ENCODE measurements at places on chromosomes 2 and 18. TPM values are rescaled to one million over a fixed set of nuclear protein-coding genes. Genes with fewer than 3 reads are reported as not detected.

DNA sequence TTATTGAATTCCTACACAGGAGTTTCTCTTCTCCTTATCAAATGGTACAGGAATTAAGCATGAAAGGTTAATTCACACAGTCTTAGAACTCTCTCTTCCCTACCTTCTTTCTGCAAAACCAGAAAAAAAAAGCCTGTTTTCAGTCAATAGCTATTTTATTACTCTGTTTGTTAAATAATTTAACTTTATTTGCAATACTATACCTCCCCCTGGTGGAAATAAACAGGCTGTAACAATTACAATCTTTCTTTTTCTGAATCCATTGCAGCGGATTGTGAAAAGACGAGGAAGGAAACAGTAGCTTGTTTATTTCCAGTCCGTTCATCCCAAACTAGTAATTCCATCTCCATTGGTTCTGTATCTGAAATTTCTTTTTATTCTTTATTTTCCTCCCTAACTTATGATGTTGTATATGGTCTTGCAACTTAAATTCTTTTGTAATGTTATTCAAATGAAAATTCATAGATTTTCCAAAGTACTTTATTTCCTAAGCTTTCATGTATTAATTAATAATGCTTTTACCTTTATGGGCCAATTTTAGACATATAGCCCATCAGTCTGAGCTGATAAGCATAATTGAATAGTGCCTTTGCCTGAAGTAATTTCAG lies 165.2 kb downstream of the SH3BP4 start:
- peak; percentile 59 for DNase-seq

DNA sequence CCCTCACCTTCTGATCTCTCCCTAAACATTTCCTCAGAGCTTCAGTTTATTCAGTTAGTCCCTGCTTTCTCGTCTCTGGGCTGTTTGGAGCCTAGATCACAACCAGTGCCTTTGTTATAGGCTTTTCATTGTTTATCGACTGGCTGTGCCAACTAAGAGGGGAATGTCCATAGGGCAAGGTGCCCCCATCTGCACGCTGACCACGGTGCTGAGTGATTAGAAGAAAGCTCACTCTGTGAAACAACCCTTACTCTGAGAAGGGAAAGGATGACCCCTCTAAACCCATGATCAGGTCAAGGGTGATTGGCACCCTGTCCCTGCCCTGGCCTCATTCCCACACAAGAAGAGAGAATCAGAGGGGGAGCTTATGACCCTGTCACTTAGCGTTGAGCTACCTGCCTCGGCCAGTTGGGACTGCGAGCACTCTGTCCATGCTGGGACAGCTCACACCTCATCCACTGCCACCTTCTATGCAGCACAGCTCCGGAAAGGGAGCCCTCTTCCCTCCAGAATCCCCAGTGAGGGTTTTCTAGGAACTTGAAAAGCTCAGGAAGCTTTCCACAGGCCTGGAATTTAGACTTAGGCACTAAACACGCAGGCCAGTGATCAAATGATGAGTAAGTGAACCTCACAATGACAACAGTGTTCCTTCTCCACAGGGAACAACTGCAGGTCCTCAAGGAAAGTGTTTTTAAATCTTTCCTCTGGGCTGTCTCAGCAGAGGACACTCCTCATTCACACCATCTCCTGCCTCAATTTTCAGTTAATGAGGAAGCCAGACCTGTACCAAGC lies 2.3 kb upstream of the ACTG2 start:
- DNase-seq: no peak

- no peak for DNase-seq
These were observed 17.1 kb downstream of the PKP4 start for GRCh38 chr2:158473719-158474392.

DNA sequence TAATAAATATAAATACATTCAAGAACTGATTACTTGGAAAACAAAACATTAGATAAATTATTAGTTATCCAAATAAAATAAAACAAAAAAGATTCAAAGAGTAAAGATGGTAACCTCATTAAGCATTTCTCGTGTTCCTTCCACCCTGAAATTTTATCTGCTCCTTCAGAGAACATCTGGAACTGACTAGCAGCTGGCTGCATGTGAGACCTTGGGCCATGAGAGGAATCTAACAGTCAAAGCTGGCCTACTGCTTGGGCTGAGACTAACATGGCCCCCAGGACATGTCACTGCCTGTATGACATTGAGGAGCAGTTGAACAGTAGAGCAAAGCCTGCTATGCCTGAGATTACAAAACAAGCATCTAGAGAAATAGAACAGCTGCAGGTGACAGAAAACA lies 208.5 kb upstream of the ZSWIM2 start:
- no peak for DNase-seq

DNA sequence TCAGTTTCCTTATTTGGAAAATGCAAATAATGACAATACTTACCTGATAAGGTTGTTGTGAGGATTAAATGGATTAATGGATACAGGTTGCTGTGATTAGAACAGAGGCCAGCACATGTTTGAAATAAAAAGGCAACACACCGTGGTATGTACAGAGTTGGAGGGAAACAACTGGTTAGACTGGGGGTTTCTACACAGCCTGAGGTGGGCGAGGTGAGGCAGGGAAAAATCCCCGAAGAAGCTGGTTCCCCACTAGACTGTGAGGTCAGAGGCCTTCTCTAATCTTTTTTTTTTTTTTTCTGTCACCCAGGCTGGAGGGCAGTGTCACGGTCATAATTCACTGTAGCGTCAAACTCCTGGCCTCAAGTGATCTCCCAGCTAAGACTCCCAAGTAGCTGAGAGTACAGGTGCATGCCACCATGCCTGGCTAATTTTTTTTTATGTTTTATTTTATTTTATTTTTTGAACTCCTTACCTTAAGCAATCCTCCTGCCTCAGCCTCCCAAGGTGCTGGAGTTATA lies 1.2 kb upstream of the E2F6 start:
- no peak for DNase-seq

DNA sequence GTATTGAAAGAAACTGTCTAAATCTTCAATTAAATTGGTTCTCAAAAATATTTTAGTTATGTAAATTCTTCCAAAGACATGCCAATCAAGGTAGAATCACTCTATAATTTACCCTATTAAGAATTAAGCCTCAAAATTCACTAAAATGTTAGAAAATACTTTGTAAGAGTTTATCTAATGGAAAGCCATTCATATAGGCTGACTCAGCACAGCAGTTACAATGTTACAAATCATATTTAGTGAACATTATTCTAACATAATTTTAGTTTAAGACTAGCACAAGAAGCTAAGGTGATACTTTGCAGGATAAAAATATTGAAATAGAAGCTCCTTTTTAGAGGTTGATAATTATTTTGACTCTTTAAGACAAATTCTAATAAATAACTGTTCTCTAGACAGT lies 137.0 kb downstream of the ZNF385B start:
- no peak for DNase-seq

DNA sequence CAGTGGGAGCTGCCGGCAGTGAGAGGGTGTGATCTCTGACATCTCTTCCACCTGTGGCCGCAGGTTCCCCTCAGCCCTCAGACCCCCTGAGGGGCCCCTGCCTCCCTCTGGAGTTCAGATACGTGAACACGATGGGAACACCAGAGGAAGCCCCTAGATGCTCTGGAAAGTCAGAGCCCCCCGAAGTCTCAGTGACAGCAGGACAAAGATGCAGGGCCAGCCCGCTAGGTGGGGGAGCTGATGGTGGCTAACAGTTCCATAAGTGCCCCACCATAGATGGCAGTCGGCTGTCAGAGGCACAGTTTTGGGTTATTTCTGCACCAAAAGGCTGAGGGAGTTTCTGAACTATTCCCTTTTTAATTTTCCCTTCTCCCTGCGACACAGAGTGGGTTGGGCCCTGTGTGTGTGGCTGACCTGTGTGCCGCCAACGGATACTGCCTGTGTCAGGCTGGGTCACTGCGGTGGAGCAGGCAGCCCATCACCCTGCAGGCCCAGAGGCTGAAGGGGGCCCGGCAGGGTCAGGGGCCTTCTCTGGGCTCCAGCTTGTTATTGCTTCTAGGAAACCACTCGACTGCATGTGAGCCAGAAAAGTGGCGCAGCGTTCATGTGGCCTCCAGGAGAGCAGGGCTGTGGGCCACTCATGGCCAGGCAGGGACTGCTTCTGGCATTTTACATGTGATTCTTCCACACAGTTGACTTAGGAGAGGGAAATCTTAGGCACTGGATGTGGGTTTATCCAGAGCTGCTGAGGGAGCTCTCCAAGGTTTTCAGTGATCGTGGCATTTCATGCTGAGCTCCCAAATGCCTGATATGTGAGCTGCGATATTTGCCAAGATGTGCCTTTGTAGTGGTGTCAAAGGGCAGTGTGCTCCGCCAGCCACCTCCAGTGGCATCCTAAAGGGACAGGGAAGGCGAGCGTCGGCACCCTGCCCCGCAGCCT lies 225.1 kb downstream of the SH3RF3 start:
- DNase-seq: no peak

DNA sequence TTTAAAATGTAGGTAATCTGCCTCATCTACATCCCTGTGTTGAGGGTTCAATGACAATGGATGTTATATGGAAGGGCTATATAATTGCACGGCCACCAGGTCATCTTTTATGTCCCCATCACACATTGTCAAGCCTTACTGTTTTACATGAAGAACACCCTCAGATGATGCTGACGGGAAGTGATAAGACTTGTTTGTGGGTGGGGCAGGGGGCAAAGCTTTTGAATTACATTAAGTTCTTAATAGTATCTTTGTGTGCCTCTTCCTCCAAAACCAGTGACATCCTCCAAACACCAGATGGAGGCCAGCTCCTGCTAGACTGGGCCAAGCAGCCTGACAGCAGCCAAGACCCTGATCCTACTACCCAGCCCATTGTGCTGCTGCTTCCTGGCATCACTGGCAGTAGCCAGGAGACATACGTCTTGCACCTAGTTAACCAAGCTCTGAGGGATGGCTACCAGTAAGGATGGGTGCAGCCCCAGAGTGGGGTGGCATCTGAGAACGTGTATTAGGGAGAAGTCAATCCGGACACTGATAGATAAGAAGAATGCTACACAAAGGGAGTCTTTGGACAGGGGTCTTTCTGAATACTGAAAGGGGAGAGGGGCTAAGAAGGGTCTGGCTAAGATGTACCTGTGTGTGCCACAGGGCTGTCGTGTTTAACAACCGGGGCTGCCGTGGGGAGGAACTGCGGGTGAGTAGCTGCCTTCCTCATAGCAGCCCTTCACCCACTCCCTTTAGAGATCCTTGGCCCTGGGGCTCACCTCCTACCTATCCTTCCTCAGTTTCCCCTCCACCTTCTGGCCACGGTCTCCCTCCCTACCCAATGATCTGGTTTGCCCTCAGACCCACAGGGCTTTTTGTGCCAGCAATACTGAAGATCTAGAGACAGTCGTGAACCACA lies 5.3 kb downstream of the ABHD1 start:
- no peak for DNase-seq

GRCh38 chr2:17850151-17850550 lies 28.3 kb upstream of the KCNS3 start:
- peak; percentile 24 for DNase-seq

GRCh38 chr2:201127152-201127511 lies 11.2 kb downstream of the CFLAR start:
- no peak for DNase-seq

GRCh38 chr18:10258836-10259474 lies 195.5 kb upstream of the APCDD1 start:
- no peak for DNase-seq

DNA sequence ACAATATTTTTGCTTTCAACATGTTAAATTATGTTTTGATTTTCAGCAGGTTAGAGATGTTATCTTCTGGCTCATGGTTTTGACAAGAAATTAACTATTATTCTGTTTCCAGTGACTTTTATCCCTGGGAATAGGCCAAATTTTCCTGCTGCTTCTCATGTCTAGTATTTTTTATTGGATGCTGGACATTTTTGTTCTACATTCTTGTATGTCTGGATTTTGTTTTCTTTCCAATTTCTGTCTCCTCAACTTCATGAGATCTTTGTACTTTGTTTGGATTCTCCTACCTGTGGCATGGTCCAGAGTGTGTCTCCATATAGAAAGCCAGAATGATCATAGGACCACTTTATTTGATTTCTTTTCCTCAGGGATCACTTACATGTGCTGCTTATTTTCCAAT lies 33.1 kb upstream of the MYO1B start:
- no peak for DNase-seq

GRCh38 chr2:114089636-114090319 lies 199.9 kb downstream of the ACTR3 start:
- no peak for DNase-seq

DNA sequence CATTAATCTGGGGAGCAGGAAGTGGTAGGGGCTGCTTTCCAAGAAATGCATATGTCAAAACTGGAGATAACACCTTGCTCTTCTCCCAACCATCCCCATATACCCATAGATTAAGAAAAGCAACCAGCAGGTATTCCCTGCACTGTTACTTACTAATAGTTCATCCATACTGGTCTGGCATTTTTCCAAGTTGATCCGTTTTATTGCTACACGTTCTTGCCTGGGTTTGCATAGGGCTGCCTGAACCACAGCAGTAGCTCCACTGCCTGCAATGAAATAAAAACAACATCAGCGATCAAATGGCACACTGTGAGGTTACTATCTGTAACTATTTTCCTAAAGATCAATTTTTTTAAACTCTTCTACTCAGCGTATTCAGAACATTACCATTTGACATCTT lies 65.6 kb downstream of the STK39 start:
- no peak for DNase-seq

DNA sequence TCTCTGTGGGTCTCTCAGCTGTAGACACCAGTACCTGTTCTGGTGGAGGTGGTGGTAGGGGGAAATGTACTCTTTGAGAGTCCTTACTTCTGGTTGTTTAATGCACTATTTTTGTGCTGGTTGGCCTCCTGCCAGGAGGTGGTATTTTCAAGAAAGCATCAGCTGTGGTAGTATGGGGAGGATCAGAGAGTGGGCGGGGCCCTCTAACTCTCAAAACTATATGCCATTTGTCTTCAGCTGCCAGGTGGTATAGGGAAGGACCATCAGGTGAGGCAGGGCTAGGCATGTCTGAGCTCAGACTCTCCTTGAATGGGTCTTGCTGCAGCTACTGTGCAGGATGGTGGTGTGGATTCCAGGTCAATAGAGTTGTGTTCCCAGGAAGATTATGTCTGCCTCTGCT lies 1100.8 kb downstream of the CNTNAP5 start:
- DNase-seq: no peak

- DNase-seq: no peak
These were observed 1113.3 kb downstream of the TSN start for GRCh38 chr2:122868646-122869275.

- peak; percentile 12 for DNase-seq
These were observed 239.0 kb downstream of the CCDC178 start for GRCh38 chr18:33201509-33201926.

PLB1 gene
- 0.31 TPM for total RNA-seq

METTL4 gene
- 10.1 TPM for total RNA-seq

CCDC93 gene
- 16.2 TPM for total RNA-seq

ASXL3 gene
- total RNA-seq: not detected

UGT1A4 gene
- not detected for total RNA-seq

TXNDC2 gene
- total RNA-seq: 0.10 TPM

CD207 gene
- 0.26 TPM for total RNA-seq
